ENCODE measurements at places on chromosomes 12 and 14.
A peak's percentile ranks its signal among the peaks of the same experiment; 100 is the strongest.

- no peak for DNase-seq
Observed at GRCh38 chr14:76129851-76130576, 21.7 kb upstream of the GPATCH2L start.

- no peak for DNase-seq
Observed at GRCh38 chr14:58397156-58397555, 1.4 kb downstream of the TOMM20L start.

DNA sequence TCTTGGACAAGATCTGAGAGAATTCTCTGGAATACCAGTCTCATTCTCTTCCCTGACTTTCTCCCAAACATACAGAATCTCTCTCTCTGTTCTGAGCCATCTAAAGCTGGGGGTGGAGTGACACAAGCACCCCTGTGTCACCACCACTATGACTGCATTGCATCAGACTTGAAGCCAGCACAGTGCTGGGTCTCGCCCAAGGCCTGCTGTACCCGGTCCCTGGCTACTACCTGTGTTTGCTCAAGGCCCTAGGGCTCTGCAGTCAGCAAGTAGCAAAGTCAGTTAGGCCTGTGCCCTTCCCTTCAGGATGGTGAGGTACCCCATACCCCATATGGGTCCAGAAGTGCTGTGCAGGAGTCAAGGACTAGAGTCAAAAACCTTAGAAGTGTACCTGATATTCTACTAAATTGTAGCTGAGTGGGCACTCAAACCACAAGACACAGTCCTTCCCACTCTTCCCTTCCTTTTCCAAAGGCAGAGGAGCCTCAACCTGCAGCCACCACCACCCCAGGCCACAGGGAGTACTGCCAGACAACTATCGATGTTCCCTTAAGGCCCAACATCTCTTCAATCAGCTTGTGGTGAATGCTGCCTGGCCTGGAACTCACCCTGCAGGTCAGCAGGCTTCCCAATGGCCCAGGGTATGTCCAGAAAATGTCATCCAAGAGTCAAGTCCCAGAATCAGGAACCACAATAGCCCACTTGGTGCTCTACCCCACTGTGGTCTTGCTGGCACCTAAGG, 21.2 kb upstream of the RDH16 start:
- DNase-seq, result no peak

GRCh38 chr14:59395672-59396071, 69.5 kb downstream of the GPR135 start:
- no peak for DNase-seq

DNA sequence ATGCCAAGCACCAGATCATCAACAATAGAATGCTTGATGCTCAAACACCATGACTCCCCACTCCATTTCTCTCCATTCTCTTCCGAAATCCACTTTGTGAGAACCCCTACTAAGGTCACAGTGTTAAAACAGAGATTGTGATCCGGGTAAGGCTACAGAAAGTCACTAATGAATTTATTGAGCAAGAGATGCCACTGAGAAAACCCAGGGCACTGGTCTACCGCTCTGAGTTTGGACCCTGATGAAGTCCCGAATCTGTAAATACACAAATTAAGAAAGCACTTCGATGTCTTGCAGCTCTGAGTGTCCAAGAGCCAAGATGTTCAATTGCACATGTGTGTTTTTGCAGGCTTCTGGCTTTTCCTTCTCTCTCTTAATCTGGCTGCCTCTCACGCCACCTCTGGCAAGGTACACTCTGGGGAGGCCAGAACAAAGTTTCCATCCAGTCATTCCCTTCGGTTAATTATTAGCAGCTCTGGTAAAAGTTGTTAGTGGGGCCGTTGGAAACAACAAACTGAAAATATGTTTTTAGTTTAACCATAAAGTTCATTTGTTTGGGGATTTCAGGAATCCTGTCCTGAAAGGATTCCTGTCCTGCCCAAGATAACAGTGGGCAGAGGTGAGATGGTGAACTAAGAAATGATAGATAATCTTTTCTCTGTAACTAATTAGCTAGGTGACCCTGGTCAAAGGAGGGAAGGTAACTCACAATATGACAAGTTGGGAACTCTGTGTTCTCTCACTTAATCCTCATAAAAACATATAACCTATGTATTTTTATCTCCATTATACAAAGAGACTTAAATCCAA, 75.4 kb downstream of the BTG1 start:
- DNase-seq, result no peak

GRCh38 chr14:95314609-95315008, 5.1 kb downstream of the CLMN start:
- peak; percentile 36 for DNase-seq

DNA sequence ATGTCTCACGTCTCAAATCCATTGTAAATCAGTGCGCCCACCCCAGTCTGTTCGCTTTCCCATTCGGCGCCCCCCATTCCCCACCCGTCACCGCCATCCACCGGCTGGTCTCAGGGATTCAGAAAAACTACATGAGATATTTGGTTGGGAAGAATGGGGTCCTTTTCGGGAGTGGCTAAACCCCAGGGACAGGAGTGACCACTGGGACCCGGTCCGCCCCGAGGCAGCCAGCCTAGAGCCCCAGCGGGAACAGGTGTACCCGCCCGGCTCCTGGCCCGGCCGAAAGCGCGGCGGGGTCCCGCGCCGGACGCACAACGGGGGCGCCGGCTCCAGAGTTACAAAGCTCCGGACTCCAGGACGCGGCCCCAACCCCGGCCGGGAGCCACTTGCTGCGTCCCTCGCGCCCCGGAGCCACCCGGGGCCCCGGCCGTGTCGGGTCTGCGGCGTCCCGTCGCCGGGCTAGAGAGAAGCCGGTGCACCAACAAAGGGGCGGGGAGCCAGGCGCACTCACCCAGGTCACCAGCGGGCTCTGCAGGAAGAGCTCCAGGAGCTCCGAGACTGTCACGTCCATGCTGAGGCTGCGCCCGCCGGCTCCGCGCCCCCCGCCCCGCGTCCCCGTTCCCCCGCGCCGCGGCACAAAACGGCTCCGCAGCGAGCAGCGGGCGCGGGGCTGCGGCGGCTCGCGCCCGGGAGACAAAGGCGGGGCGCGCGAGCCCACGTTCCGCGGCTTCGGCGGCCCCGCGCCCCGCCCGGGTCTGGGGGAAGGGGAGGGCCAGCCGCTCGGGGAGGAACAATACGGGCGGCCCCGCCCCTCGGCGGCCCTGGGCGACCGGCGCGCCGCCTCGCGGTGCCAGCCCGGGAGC, at the start of gene CCDC88C:
TSS of gene CCDC88C (minus strand) at position 701 of the 863 bp plus-strand sequence. CDS start at position 571, 130 bp downstream.
- DNase-seq, result peak; percentile 71

- DNase-seq, result no peak
Observed at GRCh38 chr12:53733807-53734200, 6.6 kb upstream of the CALCOCO1 start.

DNA sequence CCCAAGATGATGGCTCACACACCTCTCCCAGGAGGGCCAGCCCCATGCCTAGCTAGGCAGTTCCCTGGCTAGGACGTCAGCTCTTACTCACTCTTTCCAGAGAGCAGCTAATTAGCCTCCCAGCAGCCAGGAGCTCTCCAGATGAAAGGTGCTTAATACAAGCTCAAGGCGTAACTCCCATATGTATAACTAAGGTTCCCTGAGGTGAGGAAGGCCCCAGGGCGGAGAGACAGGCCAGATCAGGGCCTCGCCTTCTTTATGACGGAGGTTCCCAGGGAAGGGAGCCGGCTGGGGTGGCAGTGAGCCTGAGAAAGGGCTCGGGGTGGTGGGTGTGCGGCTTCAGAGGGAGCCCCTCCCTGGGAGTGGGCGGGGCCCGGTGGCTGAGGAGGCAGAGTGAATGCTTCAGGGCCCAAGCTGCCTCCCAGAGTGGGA, 26.4 kb upstream of the ZFP36L1 start:
- DNase-seq, result peak; percentile 41

- DNase-seq, result no peak
Observed at GRCh38 chr14:79596551-79596950, 614.8 kb downstream of the DIO2 start.

- peak; percentile 67 for DNase-seq
Observed at GRCh38 chr12:47079468-47079980, at the start of the genes AMIGO2 and PCED1B. TSS of gene AMIGO2 (minus strand) at chr12:47079959. CDS start at chr12:47079002, 957 bp downstream. TSS of gene PCED1B (plus strand) at chr12:47079621. CDS start at chr12:47235064, 155,443 bp downstream.

DNA sequence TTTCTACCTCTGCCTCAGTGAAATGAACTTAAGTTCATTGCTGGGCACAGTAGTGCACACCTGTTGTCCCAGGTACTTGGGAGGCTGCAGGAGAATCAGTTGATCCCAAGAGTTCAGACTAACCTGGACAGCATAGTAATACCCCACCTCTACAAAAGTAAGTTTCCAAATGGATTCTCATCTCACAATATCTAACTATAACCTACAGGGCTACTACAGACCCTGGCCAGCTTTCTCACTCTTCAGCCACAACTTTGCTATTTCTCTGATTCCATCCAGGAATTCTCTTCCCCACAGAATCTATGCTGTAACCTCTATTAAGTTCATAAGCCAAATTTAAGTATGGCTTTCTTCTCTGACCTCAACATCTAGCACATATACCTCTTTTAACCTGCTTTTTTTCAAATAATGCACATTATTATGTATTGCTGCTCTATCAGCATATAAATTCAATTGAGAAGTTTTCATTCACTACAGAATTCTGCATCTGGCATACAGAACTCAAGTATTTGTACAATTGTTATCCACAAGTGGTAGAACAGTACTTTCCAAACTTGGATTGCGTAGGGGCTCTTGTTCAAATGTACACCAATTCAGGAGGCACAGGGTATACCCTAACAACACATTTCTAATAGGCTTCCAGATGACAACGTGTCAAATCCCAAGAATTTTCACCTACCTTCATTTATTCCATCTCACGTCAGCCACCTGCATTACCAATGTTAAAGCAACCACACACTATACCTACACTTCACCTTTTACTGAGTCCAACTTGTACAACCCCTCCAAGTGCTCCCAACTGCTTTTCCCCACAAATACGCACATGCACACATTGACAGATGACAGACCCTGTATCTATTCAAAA, 3.8 kb downstream of the RPS29 start:
- no peak for DNase-seq

DNA sequence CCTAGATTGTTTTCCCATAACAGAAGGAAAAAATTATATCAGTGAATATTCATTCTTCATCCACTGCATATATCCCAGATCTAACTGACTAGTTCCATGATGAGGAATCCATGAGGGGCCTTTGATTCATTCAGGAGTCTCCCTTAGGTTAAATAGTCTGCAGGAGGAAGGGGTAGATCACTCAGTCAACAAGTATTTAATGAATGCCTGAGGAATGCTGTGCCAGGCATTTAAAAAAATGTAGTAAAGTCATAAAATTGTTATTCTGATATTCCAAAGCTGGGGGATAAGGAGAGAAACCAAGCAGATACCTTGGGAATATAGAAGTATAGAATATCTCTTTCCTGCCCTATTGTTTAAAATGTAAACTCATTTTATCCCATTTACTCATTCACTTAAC, 216.2 kb upstream of the CAND1 start:
- no peak for DNase-seq

DNA sequence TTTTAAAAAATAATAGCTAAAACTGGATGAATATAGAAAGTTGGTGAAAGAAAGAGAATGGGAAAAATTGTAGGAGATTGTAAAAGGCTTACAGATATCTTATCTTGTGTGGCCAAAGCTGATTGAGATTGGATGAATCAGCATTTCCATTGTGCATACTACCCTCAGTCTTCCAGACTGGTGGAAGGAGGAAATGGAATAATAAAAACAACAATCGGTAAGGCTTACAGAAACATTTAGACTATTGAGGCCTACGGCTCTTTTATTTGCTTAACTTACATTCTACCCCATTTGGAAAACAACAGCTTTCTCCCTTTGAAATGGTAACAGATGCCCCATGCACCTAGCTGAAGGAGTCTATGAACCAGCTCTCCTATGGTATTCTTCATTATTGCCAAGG, 129.8 kb downstream of the PTPRB start:
- no peak for DNase-seq

DNA sequence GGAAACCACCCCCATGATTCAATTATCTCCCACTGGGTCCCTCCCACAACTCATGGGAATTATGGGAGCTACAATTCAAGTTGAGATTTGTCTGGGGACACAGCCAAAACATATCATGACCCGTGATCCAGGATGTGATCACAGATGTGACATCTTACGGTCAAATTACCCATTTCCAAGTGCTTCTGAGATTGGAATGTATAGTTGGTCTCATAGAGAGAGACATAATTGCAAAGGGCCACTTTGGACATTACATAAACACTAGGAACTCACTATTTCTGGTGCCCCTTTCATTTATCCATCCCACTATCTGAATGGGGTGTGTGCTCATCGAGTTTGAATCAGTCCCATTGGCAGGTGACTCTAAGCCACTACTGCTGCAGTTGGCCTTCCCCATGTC, 204.5 kb downstream of the PHLDA1 start:
- DNase-seq, result no peak

GRCh38 chr14:57871459-57872080, 5.7 kb upstream of the SLC35F4 start:
- no peak for DNase-seq

DNA sequence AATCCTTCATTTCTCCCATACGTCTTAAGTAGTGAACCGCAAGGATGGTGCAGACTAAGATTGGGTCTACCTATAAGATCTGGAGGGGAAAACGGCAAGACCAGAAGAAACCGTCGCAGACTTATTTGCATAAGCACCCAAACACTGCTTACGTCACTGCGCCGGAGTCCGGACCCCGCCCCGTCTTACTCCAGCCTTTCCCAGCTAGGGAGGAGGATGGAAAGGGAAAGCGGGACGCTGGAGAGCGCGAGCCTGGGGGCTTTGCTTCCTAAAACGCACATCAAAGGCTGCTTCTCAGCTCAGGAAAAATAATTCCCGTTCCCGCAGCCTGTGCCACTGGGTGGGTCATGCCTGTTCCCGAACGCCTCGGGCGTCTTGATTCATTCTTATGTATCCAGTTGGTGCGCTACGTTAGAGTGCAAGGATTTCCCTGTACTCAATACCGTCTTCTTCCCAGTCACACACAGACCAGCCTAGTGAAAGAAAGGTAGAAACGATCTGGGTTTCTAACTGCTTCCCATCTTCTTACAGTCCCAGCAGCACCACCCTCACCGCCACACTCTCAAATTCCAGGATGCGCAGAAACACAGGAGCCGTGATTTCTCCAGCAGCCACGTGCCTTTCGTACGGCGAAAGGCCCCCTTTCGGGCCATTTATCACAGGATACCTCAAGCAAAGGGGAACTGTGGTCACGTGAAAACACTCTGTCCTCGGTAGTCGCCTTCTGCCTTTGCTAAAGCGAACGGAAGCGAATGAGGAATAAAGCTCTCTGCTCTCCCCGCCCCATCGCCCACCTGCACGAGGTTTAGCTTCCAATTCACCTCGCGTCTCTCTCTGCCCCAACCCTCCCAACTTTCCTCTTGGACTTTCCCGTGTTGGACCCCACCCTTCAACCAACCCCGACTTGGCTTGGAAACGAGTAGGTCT, 1.1 kb downstream of the SLC6A15 start:
- DNase-seq, result no peak

- DNase-seq, result no peak
Observed at GRCh38 chr12:92039046-92039445, 106.6 kb downstream of the BTG1 start.

GRCh38 chr12:4041187-4041885, 168.1 kb upstream of the PARP11 start:
- no peak for DNase-seq

DNA sequence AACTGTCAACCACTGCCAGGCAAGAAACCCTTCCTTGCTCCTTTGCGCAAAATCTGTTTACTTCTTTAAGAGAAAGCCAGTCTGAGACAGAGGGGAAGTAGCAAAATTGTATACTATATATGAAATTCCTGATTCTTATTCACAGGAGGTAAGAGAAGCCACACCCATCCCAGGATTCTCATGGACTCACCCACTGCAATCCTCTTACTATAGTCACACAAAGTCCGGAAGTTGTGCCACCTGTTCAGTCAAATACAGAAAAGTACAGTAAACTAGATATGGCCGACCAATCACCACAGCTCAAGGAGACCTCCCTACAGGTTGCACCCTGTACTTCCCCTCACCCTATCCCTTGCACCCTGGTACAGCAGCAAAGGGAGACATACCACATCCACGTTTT, 2.9 kb downstream of the PRMT5 start:
- DNase-seq, result no peak

- no peak for DNase-seq
Observed at GRCh38 chr12:120224304-120225199, 23.6 kb upstream of the RPLP0 start.

All from CD4-positive, alpha-beta T cell treated with Interferon alpha-2 for 1 hour (primary cell).